Brain (organoid and tissue), 16 donors: ENCODE measurements at places on chromosomes 7 and 10.

GRCh38 chr7:29811586-29811985 is 5.3 kb downstream of the WIPF3 start:
- peak; percentile 47 for DNase-seq

GRCh38 chr7:135317676-135318325 is 84.2 kb downstream of the STRA8 start:
- no peak for DNase-seq

DNA sequence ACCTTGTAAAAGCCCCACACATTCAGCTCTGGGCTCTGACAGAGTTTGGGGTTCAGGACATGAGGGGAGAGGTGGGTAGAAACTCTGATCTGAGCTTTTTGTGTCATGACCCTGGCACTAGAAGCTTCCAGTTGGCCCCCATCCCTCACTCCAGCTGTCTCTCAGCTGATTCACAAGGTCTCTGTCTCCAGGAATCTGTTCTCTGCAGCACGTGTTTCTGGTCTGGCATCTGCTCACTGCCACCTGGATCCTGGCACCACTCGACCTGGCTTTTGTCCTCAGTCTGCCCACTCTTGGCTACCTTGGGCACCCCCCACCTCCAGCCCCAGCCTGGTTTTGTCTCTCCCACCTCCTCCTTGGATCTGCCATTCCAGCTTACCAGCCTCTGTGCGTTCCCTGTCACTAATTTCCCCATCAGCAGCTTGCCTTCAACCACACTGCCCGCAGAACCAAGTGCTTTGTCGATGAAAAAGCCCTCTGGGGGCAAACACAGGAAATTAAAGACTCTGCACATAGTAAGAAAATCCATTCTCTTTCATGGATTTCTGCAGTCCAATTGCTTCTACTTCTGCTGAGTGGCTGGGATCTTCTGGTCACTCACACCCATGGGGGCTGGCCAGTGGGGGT is 18.3 kb upstream of the ADCYAP1R1 start:
- DNase-seq: no peak

GRCh38 chr7:157129200-157129599 is 9.5 kb upstream of the UBE3C start:
- no peak for DNase-seq

- no peak for DNase-seq
These were observed 51.3 kb downstream of the PWWP2B start for GRCh38 chr10:132448248-132448731.

DNA sequence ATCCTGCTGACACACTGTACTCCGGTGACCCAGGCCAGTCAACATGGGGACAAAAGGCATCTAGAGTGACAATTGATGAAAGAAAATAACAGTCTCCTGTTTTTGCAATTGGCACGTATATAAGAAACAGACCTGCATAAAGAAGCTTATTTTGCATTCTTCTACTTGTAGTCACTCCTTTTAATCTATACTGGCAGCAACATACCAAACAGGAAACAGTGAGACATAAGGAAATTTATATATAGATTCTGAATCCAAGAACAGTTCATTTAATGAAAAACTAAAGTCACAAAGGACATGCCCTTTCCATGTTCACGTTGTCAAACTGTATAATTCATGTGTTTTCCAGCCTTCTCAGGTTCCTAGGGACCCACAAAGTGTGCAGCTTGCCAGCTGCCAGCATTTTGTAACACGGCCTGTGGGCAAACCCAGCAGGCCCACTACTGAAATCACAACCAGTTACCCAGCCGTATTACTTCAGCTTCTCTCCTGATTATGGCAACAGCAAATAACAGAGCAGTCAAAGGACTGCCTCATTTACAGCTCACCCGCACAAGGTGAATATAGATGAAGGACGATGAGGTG is 72.3 kb downstream of the AMPH start:
- peak; percentile 52 for DNase-seq

DNA sequence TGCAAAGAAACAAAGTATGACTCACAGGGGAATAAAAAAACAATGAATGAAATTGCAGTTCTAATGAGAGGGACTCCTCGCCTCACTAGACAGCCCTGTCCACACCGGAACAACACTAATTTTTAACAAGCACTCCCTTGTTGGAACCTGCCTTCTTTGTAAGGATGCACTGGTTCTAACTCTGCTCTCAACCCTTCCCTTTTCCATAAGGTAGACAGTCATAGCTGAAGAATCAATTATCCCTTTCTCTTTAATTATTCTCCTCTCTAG is 65.1 kb downstream of the TSPAN12 start:
- DNase-seq: no peak

- DNase-seq: peak; percentile 72
These were observed 284.2 kb downstream of the BICC1 start for GRCh38 chr10:58796824-58797223.

GRCh38 chr10:102511583-102512274 is 8.0 kb downstream of the SUFU start:
- DNase-seq: peak; percentile 10

DNA sequence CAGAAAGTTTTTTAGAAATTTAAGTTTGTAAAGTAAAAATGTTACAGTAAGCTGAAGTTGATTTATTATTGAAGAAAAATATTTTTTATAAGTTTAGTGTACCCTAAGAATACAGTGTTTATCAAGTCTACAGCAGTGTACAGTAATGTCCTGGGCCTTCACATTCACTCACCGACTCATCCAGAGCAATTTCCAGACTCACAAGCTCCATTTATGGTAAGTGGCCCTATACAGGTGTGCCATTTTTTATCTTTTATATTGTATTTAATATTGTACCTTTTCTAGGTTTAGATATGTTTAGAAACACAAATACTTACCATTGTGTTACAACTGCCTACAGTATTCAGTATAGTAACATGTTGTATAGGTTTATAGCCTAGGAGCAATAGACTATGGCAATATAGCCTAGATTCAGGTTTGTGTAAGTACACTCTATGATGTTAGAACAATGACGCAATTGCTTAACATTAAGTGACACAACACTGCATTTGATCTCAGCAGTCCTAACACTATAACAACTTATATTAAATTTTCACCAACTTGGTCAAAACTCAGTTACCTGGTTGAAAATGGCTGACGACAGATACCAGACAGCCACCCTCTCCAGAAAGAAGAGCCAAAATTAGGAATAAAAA is 45.7 kb downstream of the HIBADH start:
- no peak for DNase-seq

GRCh38 chr10:89523274-89523673 is 12.1 kb downstream of the SLC16A12 start:
- DNase-seq: no peak

GRCh38 chr10:43862756-43863155 is 214.1 kb upstream of the ZNF32 start:
- no peak for DNase-seq

DNA sequence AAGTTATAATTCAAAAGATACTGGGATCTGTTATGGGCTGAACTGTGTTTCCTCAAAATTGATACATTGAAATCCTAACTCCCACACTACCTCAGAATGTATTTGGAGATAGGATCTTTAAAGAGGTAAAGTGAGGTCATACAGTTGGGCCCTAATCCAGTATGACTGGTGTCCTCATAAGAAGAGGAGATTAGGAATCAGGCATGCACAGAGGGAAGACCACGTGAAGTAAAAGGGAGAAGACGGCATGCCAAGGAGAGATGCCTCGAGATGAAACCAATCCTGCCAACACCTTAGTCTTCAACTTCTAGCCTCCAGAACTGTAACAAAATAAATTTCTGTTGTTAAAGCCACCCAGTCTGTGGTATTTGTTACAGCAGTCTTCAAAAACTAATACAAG is 5.9 kb upstream of the CFAP69 start:
- no peak for DNase-seq

- DNase-seq: no peak
These were observed 41.7 kb upstream of the OCM start for GRCh38 chr7:5838761-5839500.

GRCh38 chr7:129617652-129618051 is 6.1 kb downstream of the NRF1 start:
- no peak for DNase-seq

GRCh38 chr10:31830887-31831286 is 97.7 kb downstream of the ARHGAP12 start:
- no peak for DNase-seq

- peak; percentile 25 for DNase-seq
These were observed 38.8 kb downstream of the PTN start for GRCh38 chr7:137304624-137305235.

GRCh38 chr10:11602919-11603523 is 8.4 kb downstream of the USP6NL start:
- no peak for DNase-seq

- DNase-seq: no peak
These were observed 107.6 kb upstream of the SAMD8 start for GRCh38 chr10:75003891-75004290.

DNA sequence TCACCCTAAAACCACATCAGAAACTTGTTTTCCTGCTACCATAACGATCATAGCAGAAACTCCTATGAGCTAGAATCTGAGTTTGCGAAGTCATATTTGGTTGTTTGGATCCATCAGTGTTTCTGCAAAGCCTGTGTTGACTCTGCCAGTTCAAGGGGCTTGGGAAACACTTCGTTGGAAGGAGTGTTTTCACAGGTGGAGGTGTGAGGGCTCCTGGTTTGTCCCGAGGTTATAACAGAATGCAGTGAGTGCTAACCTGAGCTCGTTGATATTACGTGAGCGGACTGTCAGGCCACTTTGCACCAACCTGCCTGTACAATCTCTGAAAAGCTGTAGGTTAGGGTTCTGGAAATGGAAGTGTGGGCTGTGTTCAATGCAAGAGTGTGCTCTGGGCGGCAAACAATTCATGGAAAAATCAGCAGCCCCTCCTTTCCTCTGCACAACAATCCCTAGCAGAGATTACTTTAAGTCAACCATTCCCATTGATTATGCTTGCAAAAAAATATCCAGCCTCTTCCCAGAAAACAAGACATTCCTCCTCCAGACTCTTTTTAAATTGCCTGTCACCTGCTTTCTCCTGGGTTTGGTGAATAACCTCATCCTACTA is 622.0 kb downstream of the TYW1 start:
- no peak for DNase-seq

DNA sequence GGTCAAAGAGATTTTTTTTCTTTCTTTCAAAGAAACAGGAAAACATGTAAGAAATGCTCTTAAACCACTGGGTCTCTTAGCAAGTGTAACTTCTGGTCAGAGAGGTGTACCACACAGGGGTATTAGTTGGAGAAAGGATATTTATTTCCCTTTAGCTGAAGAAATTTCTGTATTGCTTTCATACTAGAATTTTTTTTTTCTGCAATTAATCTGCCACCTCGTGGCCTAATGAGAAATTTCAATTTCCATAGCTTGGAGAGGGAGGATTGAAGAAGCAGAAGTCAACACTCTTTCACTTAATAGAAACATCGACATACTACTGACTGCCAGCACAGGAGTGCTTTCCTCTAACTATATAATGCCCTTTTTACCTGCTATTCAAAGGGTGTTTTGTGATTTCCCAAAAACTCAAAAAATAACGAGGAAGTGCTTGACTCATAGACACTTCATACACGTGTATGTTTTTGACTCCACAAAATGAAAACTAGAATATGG is 177.6 kb upstream of the NAMPT start:
- peak; percentile 71 for DNase-seq

GRCh38 chr10:5999440-6000165 is 22.3 kb upstream of the IL15RA start:
- no peak for DNase-seq

GRCh38 chr7:158315326-158315725 is 272.3 kb downstream of the PTPRN2 start:
- no peak for DNase-seq

- DNase-seq: no peak
These were observed 40.2 kb upstream of the ATP6V0A4 start for GRCh38 chr7:138838166-138838565.

GRCh38 chr10:125054669-125055268 is 105.6 kb downstream of the CTBP2 start:
- DNase-seq: no peak

DNA sequence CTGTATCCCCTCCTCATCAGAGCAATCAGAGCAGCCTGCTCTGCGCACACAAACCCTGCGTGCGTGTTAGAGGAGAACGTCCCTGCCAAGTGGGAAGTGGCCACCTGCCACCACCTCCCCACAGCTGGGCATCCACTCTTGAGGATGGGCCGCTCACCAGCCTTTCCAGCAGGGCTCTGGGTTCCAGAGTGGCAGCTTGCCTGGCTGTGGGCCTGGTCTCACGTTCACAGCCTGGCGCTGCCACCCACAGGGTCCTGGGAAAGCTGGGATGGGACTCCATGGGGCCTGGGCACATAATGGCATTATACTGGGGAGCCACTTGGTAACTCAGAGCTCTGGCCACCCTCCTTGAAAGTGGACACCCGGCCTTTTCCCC is 151.1 kb upstream of the PPP2R2D start:
- no peak for DNase-seq

DNA sequence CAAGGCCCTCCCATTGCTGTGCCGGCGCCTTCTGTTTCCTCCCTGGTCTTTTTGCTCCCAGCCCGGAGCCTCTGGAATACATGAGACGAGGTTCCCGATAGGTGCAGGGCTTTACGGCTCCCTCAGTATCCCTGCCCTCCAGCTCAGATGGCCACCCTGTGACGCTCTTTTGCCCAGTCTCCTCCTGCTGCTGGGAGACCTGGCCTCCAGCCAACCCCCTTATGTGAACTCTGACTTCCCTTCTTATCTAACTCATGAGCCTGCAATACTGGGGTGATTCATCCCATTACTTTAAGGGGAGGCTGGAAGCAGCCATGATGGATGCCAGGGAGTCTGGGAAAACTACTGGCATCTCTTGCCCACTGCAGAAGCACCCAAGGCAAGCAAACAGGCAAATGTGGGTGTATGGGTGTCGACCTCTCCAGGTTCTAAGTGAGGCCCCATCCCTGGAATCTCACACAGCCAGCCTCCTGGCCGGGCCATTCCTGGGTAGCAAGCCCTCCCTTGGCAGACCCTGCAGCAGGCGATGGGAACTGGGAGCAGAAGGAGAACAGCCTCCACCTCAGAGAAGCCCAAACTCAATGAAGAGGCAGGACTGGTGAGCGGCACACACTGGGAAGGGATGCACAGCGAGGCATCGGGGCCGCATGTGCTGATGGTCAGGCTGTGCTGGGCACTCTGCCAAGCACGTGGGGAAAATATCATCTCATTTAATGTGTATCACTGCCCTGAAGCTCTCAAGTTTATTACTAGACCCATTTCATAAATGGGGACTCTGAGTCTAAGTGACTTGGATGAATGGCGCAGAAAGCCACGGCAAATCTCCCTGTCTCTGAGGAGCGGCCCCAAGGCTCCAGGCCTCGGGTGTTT is 97.5 kb downstream of the FAM53B start:
- no peak for DNase-seq

GRCh38 chr10:62723375-62723774 is 81.1 kb upstream of the ADO start:
- no peak for DNase-seq

- no peak for DNase-seq
These were observed 46.9 kb downstream of the FAM13C start for GRCh38 chr10:59315465-59315864.

GRCh38 chr7:1263391-1263951 is 30.8 kb downstream of the UNCX start:
- no peak for DNase-seq

DNA sequence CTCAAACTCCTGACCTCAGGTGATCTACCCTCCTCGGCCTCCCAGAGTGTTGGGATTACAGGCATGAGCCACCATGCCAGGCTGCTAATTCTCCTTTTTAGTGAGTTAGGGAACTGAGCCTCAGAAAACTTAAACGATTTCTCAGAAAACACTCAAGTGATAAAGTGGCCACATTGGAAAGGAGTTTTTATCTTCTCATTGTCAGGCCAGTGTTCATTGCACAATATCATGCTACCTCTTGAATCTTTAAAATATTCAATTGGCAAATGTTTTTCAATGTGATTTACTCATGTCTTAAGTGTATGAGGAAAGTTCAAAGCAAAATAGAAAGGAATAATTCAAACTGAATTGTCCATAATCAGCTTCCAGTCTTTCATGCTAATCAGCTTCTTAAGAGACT is 80.7 kb downstream of the ITGB8 start:
- DNase-seq: no peak

GRCh38 chr7:79734181-79734580 is 280.7 kb upstream of the MAGI2 start:
- DNase-seq: no peak
